ENCODE measurements at places on chromosomes 6 and 20. TPM values are rescaled to one million over a fixed set of nuclear protein-coding genes. Genes with fewer than 3 reads are reported as not detected.

The MEP1A gene
- 0.04 TPM for polyA plus RNA-seq

The NOP56 gene
- 220 TPM for polyA plus RNA-seq

The C20orf204 gene
- 1.7 TPM for polyA plus RNA-seq

The TMEM151B gene
- 0.89 TPM for polyA plus RNA-seq

The PSORS1C2 gene
- polyA plus RNA-seq: 0.16 TPM

The VGLL2 gene
- polyA plus RNA-seq: not detected

The INSM1 gene
- polyA plus RNA-seq: 0.81 TPM

The HLA-G gene
- 4.6 TPM for polyA plus RNA-seq

The ADGRB3 gene
- polyA plus RNA-seq: 21.3 TPM

The TENT5A gene
- 6.6 TPM for polyA plus RNA-seq

The GPR63 gene
- polyA plus RNA-seq: 3.4 TPM

The CGA gene
- 0.53 TPM for polyA plus RNA-seq

The MAFB gene
- polyA plus RNA-seq: 11.3 TPM
